ENCODE measurements at places on chromosomes 2 and 18. TPM values are rescaled to one million over a fixed set of nuclear protein-coding genes. Genes with fewer than 3 reads are reported as not detected.

BCL11A gene
- total RNA-seq = 4.6 TPM

HOXD13 gene
- not detected for total RNA-seq

KIDINS220 gene
- total RNA-seq = 18.4 TPM

TPO gene
- total RNA-seq = 0.23 TPM

DPY30 gene
- 106 TPM for total RNA-seq

NGEF gene
- 0.04 TPM for total RNA-seq

ANKRD30BL gene
- not detected for total RNA-seq

CXCR1 gene
- 0.11 TPM for total RNA-seq

ABCG5 gene
- not detected for total RNA-seq

PLEK gene
- total RNA-seq = not detected

TMEM131 gene
- 21.9 TPM for total RNA-seq

STON1 gene
- 1.2 TPM for total RNA-seq

DCAF17 gene
- total RNA-seq = 15.5 TPM

ST8SIA3 gene
- not detected for total RNA-seq

IGFBP5 gene
- total RNA-seq = 0.08 TPM

CCDC178 gene
- not detected for total RNA-seq

SLC4A1AP gene
- 15.6 TPM for total RNA-seq

FSHR gene
- not detected for total RNA-seq

CDKL4 gene
- not detected for total RNA-seq

MARCHF4 gene
- 0.72 TPM for total RNA-seq

COPS9 gene
- 193 TPM for total RNA-seq

TSHZ1 gene
- 4.6 TPM for total RNA-seq

CENPA gene
- total RNA-seq = 21.3 TPM

TTN gene
- total RNA-seq = under 0.01 TPM

CNTNAP5 gene
- total RNA-seq = not detected

SMYD1 gene
- total RNA-seq = not detected

SNED1 gene
- total RNA-seq = 1.2 TPM

NFU1 gene
- total RNA-seq = 72.1 TPM

NEUROD1 gene
- total RNA-seq = not detected

THSD7B gene
- not detected for total RNA-seq

RESP18 gene
- not detected for total RNA-seq

TUBB8B gene
- not detected for total RNA-seq

PLGLB2 gene
- 4.1 TPM for total RNA-seq

NPHP1 gene
- 3.7 TPM for total RNA-seq

DPP10 gene
- 0.78 TPM for total RNA-seq

B3GNT7 gene
- 0.34 TPM for total RNA-seq

UGT1A8 gene
- not detected for total RNA-seq

SERPINB12 gene
- total RNA-seq = not detected

GRHL1 gene
- 10.1 TPM for total RNA-seq

COL4A4 gene
- total RNA-seq = under 0.01 TPM

ITGA4 gene
- 26.6 TPM for total RNA-seq

SERPINB10 gene
- total RNA-seq = 0.08 TPM

LYG2 gene
- not detected for total RNA-seq

SCG2 gene
- not detected for total RNA-seq
